CD4-positive, alpha-beta T cell treated with Interleukin-15 for 1 hour (primary cell): ENCODE measurements at places on chromosomes 2 and 18.

GRCh38 chr2:83055376-83056010, 1403.6 kb downstream of the SUCLG1 start:
- DNase-seq, result no peak

DNA sequence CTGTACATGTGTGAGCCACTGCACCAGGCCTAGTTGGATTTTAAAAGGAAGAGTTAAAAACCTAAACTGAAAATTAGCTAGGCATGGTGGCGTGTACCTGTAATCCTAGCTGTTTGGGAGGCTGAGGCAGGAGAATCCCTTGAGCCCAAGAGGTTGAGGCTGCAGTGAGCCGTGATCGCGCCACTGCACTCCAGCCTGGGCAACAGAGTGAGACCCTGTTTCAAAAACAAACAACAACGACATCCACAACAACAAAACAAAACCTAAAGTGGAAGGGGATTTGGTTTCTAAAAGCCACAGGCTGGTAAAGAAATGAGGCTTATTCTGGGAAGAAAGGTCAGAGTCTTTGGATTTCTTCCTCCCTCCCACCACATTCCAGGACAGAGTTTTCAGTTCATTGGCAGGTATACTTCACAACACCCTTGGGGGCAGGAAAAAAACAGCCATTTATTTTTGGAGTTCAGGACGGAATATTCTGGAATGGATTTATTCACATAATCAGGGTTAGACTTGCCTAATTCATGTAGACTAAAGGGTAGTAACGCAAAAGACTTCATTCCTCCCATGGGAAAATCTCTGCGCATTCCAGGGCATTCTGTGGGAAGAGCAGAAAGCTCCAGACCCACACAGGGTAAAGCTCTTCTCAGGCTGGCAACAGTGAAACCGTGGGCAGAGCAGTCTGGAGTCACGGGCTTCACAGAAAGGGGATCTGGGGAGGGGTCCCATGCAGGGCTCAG, 34.9 kb downstream of the TEX44 start:
- DNase-seq, result no peak

- DNase-seq, result no peak
Measured at GRCh38 chr2:28405537-28405936, 12.9 kb downstream of the FOSL2 start.

GRCh38 chr2:113098041-113098440, 29.4 kb upstream of the IL1RN start:
- DNase-seq, result no peak
